Left ventricle myocardium inferior (tissue), 1 donor: ENCODE measurements at places on chromosomes 13 and 19. TPM values are rescaled to one million over a fixed set of nuclear protein-coding genes. Genes with fewer than 3 reads are reported as not detected.

- H3K4me1 ChIP-seq: peaks cover 3% of the 10 kb centered on the region
- no peaks in the 10 kb centered on the region for H3K36me3 ChIP-seq
- no peaks in the 10 kb centered on the region for H3K27me3 ChIP-seq
- H3K4me3 ChIP-seq: no peak overlapping the region
- no peak for DNase-seq
Observed at GRCh38 chr19:1189419-1189818, 15.4 kb upstream of the SBNO2 start.

Gene ATP4A
- total RNA-seq: not detected

Gene OR7C1
- not detected for total RNA-seq

DNA sequence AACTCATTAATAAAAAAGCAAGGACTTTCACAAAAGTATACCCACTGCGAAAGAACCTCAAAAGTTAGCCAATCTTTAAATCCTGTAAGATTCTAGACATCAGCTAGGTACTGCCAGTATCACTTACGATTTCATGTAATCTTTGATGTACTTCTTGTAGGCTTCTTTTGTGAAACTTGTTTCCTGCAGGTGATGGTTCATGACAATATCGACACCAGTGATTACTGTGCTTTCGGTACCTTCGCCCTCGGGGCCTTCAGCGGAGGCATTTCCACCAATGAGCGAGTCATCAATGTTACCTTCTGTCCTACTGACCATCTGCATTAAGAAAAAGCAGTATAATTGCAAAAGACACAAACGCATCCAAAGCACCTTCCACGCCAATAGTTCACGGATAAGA, 1.1 kb downstream of the TPT1 start:
- peaks cover 75% of the 10 kb centered on the region for H3K4me1 ChIP-seq
- H3K27me3 ChIP-seq: no peaks in the 10 kb centered on the region
- H3K36me3 ChIP-seq: peaks cover 61% of the 10 kb centered on the region
- no peak for DNase-seq
- peak overlapping the region; percentile 100 for H3K27ac ChIP-seq

Gene LCP1
- 14.1 TPM for total RNA-seq

DNA sequence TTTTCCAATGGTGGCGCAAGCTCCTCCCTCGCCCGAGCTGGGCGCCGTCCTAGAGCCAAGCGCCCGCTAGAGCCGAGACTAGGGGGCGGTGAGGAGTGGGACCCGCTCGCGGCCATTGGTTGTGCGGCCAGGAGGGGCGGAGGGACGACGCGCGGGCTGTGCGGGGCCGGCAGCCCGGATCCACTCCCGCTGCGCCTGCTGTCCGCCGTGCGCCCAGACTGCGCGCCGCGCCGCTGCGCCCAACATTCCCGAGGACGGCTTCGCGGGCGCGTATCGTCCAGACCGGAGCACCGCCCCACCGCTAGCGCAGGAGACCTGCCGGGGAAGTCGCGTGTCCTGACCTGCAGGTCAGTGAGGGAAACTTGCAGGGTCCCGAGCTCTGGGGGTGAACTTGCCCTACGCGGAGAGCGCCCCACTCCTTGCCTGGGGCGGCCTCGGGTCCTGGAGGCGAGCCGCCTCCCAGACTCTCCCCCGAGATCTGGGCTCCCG, at the start of gene SERTM1:
TSS of gene SERTM1 (plus strand) at position 183 of the 489 bp plus-strand sequence. CDS start 21,059 bp downstream, outside the sequence.
- H3K4me3 ChIP-seq: peak within 1 kb of the TSS; percentile 70
- DNase-seq: peak; percentile 45
- H3K27me3 ChIP-seq: peaks cover 51% of the 10 kb centered on the region
- H3K4me1 ChIP-seq: no peaks in the 10 kb centered on the region
- no peaks in the 10 kb centered on the region for H3K36me3 ChIP-seq

DNA sequence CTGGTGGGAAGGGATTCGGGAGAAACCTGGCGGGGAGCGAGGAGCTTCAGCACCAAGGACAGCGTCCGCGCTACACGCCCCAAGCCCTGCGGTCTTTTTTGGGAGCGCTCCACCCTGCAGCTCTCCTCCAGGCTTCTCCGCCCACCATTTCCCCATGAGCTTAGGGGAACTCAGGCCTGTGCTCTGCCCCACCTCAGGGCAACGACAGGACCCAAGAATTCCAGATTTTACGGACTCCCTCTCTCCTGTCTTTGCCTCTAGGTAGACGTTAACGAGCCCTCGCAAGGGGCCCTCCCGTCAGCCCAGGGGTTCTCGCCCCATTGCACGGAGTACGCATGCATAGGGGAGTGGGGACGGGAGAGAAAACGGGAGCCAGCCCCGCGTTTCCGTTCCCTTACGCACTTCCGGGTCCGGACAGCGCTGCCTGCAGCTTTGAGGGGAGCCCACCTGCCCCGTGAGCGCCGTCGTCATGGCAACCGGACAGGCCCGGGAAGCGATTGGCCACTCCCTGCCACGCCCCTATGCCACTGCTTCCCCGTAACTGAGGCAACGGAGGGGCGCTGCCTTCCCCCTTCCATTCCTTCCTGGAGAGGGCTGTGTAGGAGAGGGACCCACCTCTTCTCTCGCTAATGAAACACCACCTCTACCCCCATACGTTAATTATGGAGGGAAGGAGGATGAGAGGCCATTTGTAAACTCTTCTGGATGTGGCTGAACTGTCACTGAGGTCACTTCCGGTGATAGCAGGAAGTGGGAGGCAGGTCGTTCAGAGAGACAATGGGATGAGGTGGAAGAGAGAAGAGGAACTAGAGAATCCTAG, 20.8 kb downstream of the NOVA2 start:
- peak overlapping the region; percentile 51 for H3K27ac ChIP-seq
- peak overlapping the region; percentile 44 for H3K4me3 ChIP-seq
- peaks cover 67% of the 10 kb centered on the region for H3K27me3 ChIP-seq
- no peaks in the 10 kb centered on the region for H3K36me3 ChIP-seq
- peak; percentile 40 for DNase-seq

DNA sequence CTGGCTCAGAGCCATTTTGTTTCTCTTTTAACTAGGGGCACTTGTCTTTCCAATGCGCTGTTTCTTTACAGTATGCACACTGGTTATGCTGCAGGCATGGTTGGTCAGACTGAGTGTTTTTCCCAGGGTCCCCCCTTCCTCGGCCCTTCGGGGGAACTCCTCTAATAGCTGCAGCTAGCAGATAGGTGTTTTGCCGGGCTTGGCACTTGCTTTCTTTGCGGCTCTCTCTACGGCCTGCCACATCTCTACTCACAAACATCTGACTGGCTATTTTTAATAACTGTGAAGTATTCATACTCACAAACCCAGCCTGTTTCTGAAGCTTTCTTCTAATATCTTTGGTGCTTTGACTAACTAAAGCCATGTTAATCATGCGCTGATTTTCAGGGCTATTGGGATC, 89.4 kb downstream of the SLC25A15 start:
- no peak overlapping the region for H3K4me3 ChIP-seq
- no peak for DNase-seq
- no peak overlapping the region for H3K27ac ChIP-seq
- H3K36me3 ChIP-seq: peaks cover 40% of the 10 kb centered on the region
- H3K27me3 ChIP-seq: no peaks in the 10 kb centered on the region

Gene ZNF570
- total RNA-seq: 7.9 TPM

- H3K4me3 ChIP-seq: no peak overlapping the region
- H3K4me1 ChIP-seq: peaks cover 34% of the 10 kb centered on the region
- H3K27ac ChIP-seq: peak overlapping the region; percentile 80
- no peak for DNase-seq
Observed at GRCh38 chr19:556611-557382, 12.9 kb downstream of the GZMM start.
